ENCODE measurements at places on chromosomes 13 and 19. TPM values are rescaled to one million over a fixed set of nuclear protein-coding genes. Genes with fewer than 3 reads are reported as not detected.
A peak's percentile ranks its signal among the peaks of the same experiment; 100 is the strongest.

The SIGLEC14 gene
- 3.0 TPM for polyA plus RNA-seq

- no peak for DNase-seq
Observed at GRCh38 chr19:7527516-7528191, 5.2 kb downstream of the MCOLN1 start.

GRCh38 chr13:37406031-37406430 lies 192.5 kb downstream of the POSTN start:
- DNase-seq: no peak

GRCh38 chr13:45851171-45851921 lies at the start of gene SIAH3:
SIAH3 (minus strand) TSS chr13:45851753; CDS start chr13:45851629, 124 bp downstream.
- DNase-seq: no peak

- DNase-seq: no peak
Observed at GRCh38 chr13:113404366-113404722, 40.4 kb upstream of the GRTP1 start.

The STX10 gene
- polyA plus RNA-seq: 67.2 TPM

DNA sequence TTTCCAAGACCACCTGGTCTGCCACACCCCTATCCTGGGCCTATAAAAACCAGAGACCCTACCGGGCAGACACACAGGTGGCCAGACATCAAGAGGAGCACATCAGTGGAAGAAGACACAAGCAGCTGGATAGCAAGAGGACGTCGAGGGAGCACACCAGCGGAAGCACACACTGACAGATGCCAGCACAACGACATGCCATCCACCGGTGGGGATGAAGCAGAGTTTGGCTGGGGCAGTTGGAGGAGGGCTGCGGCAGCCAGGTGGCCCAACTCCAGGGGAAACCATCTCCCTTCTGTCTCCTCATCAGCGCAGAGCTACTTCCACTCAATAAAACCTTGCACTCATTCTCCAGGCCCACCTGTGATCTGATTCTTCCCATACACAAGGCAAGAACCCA lies 200.6 kb downstream of the PCDH17 start:
- DNase-seq: no peak

- no peak for DNase-seq
Observed at GRCh38 chr13:111514610-111515306, 194.3 kb downstream of the TEX29 start.

DNA sequence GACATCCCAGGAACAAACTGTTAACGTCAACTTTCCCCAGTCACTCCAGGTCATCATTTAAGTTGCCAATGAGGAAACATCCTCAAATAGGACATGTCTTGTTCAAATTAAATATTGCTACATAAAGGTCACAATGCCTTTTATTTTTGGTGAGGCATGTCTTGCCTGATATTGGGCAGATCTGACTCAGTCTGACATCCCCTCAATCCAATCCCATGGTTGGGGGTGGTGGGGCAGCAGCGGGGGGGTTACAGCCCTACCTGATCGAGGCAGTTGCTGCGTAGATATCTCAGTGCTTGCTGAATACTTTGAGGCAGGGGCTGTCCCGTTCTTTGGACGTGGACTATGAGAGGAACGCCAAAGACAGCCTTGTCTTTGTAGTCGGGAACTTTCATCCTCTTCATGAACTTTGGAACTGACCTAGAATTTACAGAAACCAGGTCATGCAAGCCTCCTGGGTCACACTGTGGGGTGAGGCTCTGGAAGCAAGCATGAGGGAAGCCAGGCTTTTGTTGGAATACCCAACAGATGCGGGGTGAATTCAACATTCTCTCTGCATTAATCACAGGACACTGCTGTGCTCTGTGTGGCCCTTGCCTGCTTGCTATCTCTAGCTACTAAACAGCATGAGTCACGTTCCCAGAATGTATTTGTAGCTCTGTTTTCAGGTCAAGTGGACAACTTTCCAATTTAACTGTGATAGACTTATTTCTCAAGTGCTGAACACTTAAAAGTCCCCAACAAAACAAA lies 109.8 kb downstream of the KL start:
- no peak for DNase-seq

DNA sequence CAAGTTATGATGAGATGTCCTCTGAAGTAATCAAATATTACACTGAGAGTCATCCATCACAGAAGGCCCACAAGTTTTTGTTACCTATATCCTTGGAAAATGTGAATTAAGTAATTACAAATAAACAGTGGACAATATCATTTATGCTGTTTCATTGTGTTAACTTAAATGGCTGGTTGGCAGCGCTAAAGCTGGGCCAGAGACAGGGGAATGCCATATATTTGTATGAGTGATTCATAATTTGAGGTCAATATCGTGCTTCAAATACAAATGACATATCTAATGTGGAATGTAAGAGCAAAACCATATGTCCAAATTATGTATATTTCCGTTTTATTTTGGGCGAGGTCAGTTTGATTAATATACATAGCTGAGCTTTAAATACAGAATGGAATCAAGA lies 1556.2 kb downstream of the SLITRK5 start:
- no peak for DNase-seq

DNA sequence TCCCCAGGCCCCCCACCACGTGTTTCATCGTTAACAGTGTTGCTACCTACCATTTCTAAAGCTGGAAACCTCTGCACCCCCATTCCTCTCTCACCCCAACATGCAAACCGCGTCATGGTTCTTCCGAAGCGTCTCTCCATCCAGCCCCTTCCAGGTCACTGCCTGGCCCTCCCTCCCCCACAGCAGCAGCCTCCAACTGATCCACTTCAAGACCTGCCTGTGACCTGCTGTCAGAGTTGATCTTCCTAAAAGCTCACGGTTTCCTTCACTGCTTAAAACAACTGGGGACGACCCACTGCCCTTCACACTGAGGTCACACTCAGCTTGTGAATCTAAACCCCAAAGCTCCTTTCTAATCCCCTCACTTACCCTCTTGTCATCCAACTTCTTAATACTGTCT lies 47.7 kb downstream of the STK24 start:
- DNase-seq: no peak

DNA sequence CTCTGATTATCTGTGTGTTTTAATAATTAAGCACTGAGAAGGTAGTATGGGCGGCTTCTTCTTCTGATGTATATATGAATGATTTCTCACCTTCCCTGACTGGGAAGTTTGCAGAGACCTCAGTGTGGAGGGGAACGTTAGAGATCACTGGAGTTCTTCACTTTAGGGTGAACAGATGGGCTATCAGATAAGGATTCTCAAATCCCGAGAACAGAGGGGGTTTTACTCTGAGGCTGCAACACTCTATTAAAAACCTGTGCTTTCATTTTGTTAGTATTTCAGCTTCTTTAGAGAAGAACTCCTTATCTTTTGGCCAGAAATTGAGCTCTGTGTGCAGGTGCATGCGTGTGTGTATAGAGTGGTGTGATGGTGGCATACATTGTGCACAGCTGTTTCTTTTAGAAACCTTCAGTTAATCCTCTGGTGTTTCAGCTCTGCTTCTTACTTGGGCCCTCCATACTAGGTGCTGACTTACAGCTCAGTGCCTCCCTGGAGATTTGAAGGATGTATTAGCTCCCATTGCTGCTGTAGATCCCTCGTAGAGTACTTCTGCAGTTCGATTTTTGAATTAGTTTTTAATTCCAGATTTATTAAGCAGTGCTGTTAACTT lies 45.3 kb upstream of the PCDH9 start:
- DNase-seq: no peak

The TLE2 gene
- polyA plus RNA-seq: 136 TPM

The ELSPBP1 gene
- polyA plus RNA-seq: not detected

The CLEC4G gene
- polyA plus RNA-seq: 0.31 TPM

DNA sequence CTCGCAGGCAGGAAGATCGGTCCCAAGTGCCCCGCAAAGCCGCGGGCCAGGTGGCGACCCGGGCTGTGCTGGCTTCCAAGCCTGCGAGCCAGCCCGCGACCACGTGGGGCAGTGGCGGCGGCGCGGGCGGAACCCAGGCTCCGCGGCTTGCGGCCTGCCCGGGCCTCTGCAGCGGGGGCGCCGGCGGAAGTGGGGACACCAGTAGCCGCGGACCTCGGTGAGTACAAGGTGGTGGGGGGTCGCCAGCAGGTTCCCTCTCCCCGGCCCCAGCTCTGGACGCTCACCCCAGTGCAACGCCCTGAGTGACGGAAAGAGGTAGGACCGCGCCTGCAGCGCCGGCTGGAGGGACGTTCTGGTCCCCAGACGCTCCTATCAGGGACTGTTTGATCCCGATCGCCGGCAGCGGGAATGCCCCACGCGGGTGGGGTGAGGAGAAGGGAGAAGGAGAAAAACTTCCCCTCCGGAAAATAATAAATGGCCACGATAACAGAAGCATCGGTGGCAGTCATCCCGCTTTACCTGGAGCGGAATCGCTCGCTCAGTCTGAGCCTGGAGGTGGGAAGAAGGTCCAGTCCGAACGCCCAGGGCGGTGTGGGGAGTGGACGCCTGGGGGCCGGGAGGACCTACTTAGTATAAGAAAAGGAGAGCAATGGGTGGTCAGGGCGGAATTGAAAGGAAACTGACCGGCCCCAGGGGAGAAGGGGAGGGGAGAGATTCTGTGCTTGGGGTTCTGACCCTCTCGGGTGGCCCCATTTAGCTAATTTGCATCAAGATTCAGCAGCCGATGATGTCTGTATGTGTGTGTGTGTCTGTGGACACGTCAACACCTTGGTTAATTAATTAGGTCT lies at the start of gene GEMIN7:
TSS of gene GEMIN7 (plus strand) at position 198 of the 848 bp plus-strand sequence. CDS start 10,855 bp downstream, outside the sequence.
- DNase-seq: no peak

The DNAJC3 gene
- 34.4 TPM for polyA plus RNA-seq

GRCh38 chr19:19747357-19748220 lies 14.7 kb upstream of the ZNF14 start:
- no peak for DNase-seq

GRCh38 chr19:35909684-35910035 lies 1.6 kb upstream of the TYROBP start:
- DNase-seq: no peak

The C19orf33 gene
- polyA plus RNA-seq: 16.9 TPM

The PALM3 gene
- polyA plus RNA-seq: 26.5 TPM

The GPR12 gene
- 0.04 TPM for polyA plus RNA-seq

GRCh38 chr13:85799097-85799582 lies at the start of gene SLITRK6:
SLITRK6 (minus strand) TSS chr13:85799419; CDS start chr13:85796508, 2,911 bp downstream.
- peak; percentile 51 for DNase-seq

DNA sequence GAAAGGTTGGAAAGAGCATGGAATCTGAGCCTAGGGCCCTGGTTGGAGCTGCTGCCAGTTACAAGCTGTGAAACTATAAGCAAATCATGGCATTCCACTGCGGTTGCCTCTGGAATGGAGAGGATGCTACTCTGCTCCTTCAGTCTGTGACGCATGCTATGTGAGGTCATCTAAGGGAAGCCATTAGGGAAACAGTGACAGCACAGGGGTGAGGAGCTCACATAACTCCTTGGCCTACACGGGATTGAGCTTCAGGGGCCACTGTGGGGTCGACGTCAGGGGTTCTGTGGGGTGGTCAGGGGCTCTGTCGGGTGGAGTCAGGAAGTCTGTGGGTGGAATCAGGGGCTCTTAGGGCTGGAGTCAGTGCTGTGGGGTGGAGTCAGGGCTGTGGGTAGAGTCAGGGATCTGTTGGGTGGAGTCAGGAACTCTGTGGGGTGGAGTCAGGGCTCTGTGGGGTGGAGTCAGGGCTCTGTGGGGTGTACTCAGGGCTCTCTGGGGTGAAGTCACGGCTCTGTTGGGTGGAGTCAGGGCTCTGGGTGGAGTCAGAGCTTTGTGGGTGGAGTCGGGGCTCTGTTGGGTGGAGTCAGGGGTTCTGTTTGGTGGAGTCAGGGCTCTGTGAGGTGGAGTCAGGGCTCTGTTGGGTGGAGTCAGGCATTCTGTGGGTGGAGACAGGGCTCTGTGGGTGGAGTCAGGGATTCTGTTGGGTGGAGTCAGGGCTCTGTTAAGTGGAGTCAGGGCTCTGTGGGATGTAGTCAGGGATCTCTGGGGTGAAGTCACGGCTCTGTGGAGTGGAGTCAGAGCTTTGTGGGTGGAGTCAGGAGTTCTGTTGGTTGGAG lies 35.8 kb upstream of the MEDAG start:
- no peak for DNase-seq

The MCEMP1 gene
- 0.25 TPM for polyA plus RNA-seq

The BLVRB gene
- polyA plus RNA-seq: 59.6 TPM

DNA sequence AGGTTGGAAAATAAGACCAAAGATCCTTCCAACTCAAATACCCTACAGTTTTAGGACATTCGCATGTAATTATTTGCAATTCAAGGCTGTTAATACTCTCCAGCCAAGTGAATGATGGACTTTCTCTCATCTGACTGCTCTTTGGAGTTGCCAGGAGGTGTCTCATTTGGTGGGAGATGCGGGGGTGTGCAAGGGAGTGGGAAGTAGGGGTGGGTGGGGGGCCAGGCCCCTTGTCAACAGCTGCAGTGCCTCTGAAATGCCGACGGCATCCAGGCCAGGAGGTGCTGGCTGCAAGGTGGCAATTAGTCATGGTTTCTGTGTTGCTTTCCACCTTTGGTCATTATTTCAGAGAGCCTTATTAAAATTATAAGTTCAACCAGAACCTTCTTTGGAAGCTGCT lies 121.5 kb downstream of the KL start:
- DNase-seq: no peak

GRCh38 chr13:82898586-82898985 lies 983.7 kb downstream of the SLITRK1 start:
- DNase-seq: no peak

DNA sequence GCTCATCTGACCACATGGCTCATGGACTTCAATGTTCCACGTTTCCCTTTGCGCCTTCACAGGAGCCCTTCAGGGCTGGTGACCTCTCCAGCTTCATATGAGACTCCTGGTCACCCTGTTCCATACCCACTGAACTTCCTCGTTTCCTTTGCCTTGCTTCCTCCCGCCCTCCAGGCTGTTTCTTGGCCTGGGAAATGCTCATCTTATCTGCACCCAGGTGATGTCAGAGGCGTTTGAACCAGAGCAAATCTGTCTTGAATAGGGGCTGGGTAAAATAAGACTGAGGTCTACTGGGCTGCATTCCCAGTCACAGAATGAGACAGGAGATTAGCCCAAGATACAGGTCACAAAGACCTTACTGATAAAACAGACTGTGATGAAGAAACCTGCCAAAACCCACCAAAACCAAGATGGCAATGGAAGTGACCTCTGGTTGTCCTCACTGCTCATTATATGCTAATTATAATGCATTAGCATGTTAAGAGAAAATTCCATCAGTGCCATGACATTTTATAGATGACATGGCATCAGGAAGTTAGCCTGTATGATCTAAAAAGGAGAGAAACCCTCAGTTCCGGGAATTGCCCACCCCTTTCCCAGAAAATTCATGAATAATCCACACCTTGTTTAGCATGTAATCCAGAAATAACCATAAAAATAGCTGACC lies 102.7 kb downstream of the DCLK1 start:
- DNase-seq: no peak

- DNase-seq: no peak
Observed at GRCh38 chr19:31177246-31177645, 172.0 kb downstream of the TSHZ3 start.

GRCh38 chr19:5799247-5800241 lies 5.3 kb upstream of the NRTN start:
- DNase-seq: no peak

- DNase-seq: no peak
Observed at GRCh38 chr19:7730286-7731217, 1.4 kb downstream of the CLEC4G start.

DNA sequence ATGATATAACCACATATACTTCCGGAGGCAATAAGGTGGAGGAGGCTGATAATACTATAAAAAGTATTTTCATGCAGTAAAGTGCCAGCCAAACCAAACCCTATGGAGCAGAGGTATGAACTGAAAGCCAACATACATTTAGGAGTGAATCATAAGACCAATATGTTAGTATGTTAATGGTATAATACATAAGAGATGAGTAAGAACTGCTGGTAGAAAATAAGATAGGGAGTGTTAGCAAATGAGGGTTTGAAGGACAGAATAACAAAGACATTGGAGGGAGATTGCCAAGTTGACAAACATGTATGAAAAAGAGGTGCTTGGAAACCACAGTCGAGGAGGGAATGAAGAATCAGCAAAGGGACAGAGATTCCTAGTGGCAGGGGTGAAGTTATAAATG lies 10.8 kb downstream of the ENOX1 start:
- no peak for DNase-seq

- DNase-seq: no peak
Observed at GRCh38 chr13:101654883-101655282, 202.4 kb downstream of the ITGBL1 start.
